H4 (cell line): ENCODE measurements at places on chromosomes 16 and 17. TPM values are rescaled to one million over a fixed set of nuclear protein-coding genes. Genes with fewer than 3 reads are reported as not detected.

PPM1D gene
- 9.6 and 10.7 TPM in 2 replicates for total RNA-seq

PALB2 gene
- total RNA-seq, result 10.4 and 10.5 TPM in 2 replicates

OR1A1 gene
- not detected in 2 replicates for total RNA-seq

CCL1 gene
- total RNA-seq, result not detected in 2 replicates

LPO gene
- not detected in 2 replicates for total RNA-seq
